Fibroblast of villous mesenchyme (primary cell): ENCODE measurements at places on chromosomes 3 and 15. TPM values are rescaled to one million over a fixed set of nuclear protein-coding genes. Genes with fewer than 3 reads are reported as not detected.

DNA sequence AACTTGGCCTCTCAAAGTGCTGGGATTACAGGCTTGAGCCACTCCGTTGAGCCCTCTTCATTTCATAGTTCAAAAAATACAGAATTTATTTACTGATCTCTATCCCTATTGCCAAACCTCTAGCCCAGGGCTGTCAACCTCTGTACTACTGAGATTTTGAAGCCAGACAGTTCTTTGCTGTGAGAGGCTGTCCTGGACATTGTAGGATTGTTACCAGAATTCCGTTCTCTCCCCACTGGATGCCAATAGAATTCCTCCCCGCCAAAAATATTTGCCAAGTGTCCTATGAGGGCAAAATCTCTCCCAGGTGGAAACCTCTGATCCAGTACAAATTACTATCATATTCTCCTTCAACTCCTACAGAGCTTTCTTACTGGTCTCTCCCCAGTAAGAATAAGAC, 29.6 kb upstream of the ADAMTS9 start:
- no peak for DNase-seq

GRCh38 chr3:109132801-109133473, 3.6 kb upstream of the C3orf85 start:
- DNase-seq: no peak

The RASA2 gene
- 11.3 and 18.1 TPM in 2 replicates for total RNA-seq

The CDHR4 gene
- total RNA-seq: not detected in 2 replicates

DNA sequence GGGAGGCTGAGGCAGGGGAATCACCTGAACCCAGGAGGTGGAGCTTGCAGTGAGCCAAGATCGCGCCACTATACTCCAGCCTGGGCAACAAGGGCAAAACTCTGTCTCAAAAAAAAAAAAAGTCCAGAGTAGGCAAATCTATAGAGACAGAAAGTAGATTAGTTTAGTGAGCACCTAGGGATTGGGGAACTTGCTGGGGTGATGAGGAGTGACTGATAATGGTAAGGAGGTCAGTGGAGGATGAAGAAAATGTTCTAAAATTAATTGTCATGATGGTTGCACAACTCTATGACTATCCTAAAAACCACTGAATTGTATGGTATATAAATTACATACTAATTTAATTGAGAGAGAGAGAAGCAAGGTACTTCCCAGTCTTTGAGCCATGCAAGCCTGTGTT, 27.8 kb upstream of the LYZL4 start:
- no peak for DNase-seq
